ENCODE measurements at places on chromosomes 6 and 20. TPM values are rescaled to one million over a fixed set of nuclear protein-coding genes. Genes with fewer than 3 reads are reported as not detected.

DNA sequence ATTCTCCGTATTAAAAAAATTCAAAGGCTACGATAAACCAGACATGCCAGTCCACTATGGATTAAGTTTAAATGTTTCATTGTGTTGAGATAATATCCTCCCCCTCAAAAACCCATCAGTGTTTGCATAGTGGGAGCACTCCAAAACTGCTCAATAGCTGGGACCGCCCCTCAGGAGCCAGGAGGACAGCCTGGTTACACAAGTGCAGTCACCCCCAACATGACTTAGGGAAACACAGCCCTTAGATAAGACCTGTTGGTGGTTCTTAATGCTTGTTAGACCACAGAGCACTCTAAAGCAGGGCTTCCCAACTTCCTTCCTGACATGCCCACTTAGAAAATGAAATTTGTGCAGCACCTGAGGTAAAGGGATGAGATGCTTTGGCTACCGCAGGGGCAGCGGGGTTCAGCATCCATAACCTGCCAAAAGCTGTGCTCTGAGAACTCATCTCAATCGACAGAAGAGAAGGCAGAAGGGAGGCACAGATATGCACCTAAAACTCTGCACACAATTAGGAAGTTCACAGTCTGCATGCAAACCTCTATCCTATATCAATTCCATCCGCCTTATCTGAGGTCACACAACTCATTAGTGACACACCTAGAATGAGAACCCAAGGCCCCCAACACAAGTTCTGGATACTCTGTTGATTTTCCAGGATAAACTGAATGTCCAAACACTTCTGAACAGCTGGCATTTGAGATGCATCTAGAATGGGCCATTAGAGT, 74.3 kb downstream of the RALGAPA2 start:
- H3K27ac ChIP-seq, result no peak overlapping the region
- H3K36me3 ChIP-seq, result no peaks in the 10 kb centered on the region
- H3K27me3 ChIP-seq, result no peaks in the 10 kb centered on the region
- no peak overlapping the region for H3K4me3 ChIP-seq

DNA sequence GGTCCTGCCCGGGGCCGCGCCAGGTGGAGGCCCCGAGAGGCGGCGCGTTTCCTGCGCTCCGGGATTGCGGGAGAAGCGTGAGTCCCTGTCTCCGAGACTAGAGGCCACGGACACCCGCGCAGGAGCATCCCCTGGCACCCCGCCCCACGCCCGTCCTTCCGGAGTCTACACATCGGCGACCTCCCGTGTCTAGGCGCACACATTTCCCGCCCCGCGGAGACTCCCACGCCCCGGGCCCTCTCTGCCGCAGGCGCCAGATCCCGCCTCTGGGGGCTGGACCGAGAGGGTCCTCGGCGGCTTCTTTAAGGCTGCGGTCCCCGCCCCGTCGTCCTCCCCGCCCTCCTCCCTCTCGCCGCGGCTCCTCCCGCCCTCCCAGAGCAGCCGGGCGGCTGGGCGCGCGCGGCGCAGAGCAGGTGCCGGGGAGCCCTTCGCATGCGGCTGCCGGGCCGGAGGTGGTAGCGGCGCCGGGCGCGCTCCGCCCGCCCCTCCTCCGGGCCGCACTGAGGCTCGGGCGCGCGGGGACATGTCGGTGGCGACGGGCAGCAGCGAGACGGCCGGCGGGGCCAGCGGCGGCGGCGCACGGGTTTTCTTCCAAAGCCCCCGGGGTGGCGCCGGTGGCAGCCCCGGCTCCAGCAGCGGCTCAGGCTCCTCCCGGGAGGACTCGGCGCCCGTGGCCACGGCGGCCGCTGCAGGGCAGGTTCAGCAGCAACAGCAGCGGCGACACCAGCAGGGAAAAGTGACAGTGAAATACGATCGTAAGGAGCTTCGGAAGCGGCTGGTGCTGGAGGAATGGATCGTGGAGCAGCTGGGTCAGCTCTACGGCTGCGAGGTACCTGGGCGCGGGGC, at the start of gene PPP1R14C:
Gene PPP1R14C (plus strand): TSS at position 375 of the 846 bp plus-strand sequence. CDS start 149 bp downstream, at position 524.
- H3K4me1 ChIP-seq, result no peaks in the 10 kb centered on the region
- H3K27me3 ChIP-seq, result peaks cover 9% of the 10 kb centered on the region
- no peaks in the 10 kb centered on the region for H3K36me3 ChIP-seq
- H3K4me3 ChIP-seq, result peak within 1 kb of the TSS; percentile 30

RMND1 gene
- 22.9 TPM for total RNA-seq

FOXP4 gene
- 53.5 TPM for total RNA-seq

DNA sequence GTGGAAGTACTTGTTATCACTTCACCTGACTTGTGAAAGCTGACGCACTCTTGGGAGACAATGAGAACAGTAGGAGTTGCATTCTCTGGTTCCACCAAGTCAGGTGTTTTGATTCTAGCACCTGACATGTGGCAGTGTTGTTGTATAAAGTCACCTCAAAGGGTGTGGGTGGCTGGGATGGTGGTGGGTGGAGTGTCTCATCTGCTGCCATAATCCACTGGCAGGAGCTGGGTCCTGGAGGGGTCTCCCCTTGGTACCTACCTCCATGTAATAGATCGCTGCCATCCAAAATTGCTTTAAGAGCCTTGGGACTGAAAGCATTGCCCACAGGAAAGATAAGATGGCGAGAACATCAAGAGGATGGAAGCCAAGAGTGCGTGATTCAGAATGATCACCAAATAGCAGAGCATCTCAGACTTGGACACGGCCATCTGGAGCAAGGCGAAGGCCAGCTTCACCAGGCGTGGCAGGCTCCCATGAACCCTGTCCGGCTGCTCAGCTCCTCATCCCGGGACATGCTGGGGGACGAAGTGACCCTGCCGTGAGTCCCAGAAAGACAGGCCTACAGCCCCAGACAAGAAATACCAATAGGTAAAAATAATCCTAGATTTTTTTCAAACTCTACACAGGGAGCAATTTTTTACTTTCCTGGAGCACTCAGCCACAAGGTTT, 56.6 kb downstream of the NPEPL1 start:
- no peak overlapping the region for H3K4me3 ChIP-seq
- H3K27me3 ChIP-seq, result no peaks in the 10 kb centered on the region
- no peak overlapping the region for H3K27ac ChIP-seq
- no peaks in the 10 kb centered on the region for H3K36me3 ChIP-seq

TAP1 gene
- total RNA-seq, result 30.6 TPM
